Common myeloid progenitor, CD34-positive (primary cell): ENCODE measurements at places on chromosomes 7 and 10.

GRCh38 chr10:60352105-60352504, 37.6 kb downstream of the ANK3 start:
- no peak for DNase-seq

- DNase-seq, result peak; percentile 9
Observed at GRCh38 chr7:10475940-10476641, 497.6 kb upstream of the PHF14 start.

DNA sequence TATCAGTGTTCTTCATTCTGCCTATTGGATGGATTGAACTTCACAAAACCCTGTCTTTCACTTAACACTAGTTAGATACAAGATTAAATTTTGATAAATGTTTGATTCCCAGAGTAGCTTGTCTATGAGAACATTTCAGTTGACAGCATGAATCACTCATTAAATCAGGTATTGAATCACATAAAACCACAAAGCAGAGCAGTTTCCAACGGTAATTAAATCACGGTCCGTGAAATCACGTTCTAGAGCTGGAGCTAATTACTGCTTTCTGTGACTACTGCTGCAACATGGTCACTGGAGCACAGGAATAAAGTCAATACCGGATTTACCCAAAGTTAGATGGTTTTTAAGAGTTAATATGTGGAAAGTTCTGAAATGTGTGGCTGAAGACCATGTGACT, 257.8 kb upstream of the PCDH15 start:
- DNase-seq, result no peak

DNA sequence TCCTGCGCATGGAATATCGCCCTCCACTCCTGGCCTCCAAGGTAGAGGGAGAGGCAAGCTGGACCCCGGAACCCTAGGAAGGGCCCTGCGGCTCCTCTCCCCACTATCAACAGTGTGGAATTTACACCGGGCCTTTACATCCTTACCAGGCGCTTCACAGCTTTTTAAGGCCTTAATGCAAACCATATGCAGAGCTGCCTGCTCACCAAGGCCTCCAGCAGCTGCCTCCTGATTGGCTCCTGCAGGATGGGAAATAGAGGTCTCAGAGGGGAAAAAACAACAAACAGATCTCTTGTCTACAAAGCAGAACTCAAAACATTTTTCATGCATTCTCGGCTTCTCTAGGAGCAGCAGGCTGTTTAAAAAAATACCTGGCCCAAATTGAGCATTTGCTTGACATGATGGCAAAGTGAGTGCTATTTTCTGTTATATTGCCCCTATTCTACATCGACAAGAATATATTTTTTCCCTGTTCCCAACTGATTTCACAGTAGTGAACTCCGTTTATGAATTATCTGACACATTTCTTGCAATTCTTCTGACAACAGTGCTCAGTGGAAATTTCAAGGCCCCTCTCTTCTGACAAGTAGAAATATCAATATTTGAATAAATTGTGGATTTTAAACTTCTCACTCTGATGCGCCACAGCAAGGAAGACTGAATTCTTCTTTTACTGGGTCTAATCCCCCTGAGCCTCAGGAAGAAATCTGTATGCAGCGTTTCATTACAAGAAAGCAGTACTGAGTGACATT, 51.7 kb downstream of the EBF3 start:
- no peak for DNase-seq

DNA sequence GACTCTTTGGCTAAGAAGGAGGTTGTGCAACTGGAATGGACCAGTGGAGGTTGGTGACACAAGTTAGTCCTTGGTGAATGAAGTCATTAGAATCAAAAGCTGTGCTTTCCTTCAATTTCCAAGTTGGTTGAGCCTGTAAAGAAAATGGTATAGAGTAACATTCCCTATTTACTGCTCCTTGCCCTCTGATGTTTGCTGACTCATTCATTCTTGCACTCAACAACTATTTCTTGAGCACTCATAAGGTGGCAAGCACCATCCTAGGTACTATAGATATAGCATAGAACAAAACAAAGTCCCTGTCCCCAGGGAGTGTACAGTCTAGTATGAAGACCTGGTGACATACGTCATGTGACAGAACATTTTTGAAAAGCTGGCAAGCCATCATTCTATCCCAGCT, 118.9 kb upstream of the CCDC6 start:
- DNase-seq, result no peak

GRCh38 chr7:55109404-55110167, 90.8 kb downstream of the EGFR start:
- DNase-seq, result no peak

DNA sequence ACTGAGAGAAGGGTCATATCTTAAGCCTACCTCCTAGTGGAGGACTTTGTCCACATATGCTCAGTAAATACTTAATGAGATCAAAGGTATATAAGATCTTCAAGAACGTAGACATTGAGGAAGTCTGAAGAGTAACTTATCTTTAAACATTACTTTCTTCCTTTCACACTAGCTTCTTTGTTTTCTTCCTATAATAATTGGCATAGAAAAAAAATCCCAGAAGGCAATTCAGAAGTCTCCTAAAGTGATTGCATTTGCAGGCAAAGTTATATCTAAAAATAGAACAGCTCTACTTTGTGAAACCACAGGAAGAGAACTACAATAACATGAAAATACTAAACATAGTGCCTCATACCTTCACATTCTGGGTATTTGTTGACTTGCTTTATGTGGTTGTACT, 150.4 kb downstream of the PPP1R3A start:
- DNase-seq, result no peak

- no peak for DNase-seq
Observed at GRCh38 chr10:132710746-132711612, 75.0 kb downstream of the NKX6-2 start.

GRCh38 chr7:3162289-3162688, 118.6 kb upstream of the CARD11 start:
- DNase-seq, result peak; percentile 86

- no peak for DNase-seq
Observed at GRCh38 chr7:127556404-127556803, 29.0 kb downstream of the GCC1 start.

DNA sequence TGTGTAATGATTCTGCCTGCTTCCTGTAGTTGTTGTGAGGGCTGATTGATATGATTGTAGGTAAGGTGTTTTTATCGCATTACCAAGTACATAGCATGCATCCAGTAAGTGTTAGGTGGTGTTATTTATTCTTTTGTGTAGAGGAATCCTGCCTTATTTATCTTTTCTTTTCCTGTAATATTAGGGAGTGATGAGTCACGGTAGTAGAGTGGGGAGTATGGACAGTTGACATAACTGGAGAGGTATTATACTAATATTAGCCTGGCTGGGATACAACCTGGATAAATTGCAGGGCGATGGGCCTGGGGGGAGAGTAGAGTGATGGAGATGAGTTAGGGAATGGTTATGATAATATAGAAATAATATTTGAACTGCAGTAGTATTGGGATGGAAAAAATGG, 9.8 kb downstream of the SDK1 start:
- DNase-seq, result no peak

GRCh38 chr10:49012603-49013002, 73.0 kb upstream of the LRRC18 start:
- no peak for DNase-seq

DNA sequence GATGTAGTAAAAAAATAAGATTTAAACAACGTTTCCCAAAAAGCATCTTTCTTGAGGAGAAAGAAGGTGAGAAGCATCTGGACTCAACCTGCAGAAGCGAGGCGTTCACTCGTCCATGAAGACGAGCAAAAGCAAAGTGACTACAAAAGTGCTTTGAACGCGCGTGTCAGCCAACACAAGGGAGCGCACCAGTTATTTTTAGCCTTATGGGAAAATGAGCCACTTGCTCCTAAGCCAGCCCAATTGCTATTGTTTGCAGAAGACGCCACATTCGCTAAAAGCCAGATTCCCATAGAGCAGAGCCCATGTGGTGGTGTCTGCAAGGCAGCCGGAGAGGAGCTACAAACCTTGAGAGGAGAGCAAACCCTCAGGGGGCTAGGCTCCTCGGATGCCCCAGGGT, 122.5 kb downstream of the FAM53B start:
- DNase-seq, result no peak

GRCh38 chr10:61730671-61731070, 67.9 kb downstream of the CABCOCO1 start:
- DNase-seq, result no peak

DNA sequence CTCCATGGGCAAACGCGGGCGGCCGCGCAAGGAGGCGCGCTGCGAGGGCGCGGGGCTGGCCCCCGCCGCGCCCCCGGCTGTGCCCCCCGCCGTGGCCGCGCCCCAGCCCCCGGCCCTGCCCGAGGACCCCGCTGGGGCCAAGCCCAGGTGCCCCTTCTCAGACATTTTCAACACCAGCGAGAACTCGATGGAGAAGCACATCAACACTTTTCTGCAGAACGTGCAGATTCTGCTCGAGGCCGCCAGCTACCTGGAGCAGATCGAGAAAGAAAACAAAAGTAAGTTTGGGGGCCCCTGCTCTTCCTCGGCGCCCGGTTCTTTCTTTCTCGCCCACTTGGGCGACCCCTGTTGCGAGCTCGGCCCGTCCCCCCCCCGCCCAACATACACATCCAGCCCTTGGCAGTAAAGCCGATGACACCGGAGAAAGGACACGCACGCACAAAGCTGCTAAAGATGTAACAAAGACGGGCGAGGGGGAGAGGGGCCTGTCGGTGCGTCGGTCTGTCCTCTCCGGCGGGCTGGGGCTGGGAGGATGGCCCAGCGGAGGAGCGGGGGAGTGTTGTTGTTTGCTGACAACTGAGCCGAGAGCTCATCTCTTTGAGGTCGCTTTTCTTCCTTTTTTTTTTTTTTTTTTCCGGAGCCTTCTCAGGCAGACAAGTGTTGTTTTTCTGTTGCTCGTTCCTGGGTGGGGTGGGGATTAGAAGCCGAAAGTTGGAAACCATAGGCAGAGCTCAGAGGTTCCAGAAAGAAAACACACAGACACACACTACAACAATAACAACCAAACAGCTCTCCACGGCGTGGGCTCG, 604 bp downstream of the MXI1 start:
- peak; percentile 55 for DNase-seq

DNA sequence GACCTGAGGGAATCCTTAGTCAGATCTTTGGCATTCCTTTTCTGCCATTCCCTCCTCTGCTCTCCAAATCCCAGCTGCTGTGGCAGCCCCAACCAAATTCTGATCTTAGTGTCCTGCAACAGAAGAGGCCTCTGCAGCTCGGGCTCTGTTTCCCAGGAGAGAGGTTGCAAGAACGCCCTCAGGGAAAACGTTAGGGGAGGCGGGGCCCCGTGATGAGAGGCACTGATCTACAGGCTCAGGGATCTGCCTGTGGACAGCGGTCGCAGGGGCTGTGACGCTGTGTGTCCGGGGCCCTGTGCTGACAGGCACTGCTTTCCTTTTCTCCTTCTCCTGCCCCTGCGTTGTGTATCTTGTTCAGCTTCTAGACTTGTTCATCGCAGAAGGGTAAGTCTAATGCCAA, 57.3 kb upstream of the DPYSL4 start:
- DNase-seq, result no peak

DNA sequence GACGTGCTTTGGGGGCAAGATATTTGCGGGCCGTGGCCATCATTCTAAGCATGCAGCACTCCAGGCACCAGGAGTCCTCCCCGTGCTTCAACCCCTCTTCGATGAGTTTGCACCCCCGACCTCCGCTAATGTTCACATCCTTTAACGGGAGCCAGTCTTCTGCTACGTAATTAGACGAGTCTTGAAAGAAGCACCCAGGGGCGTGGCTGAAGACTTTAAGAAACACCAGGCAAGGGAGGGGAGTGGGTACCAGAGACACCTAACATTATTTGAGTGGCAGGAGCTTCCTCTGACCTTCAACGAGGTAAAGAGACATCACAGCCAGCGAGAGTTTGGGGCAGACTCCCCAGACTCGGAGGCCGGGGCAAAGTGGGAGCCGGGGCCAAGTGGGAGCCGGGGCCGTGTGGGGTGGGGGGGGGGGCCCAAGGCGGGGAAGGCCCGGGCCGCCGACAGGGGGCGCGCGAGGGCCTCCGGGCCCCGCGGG, 31.1 kb upstream of the TOMM7 start:
- DNase-seq, result peak; percentile 82

GRCh38 chr7:48872548-48872947, 51.8 kb upstream of the CDC14C start:
- DNase-seq, result no peak

DNA sequence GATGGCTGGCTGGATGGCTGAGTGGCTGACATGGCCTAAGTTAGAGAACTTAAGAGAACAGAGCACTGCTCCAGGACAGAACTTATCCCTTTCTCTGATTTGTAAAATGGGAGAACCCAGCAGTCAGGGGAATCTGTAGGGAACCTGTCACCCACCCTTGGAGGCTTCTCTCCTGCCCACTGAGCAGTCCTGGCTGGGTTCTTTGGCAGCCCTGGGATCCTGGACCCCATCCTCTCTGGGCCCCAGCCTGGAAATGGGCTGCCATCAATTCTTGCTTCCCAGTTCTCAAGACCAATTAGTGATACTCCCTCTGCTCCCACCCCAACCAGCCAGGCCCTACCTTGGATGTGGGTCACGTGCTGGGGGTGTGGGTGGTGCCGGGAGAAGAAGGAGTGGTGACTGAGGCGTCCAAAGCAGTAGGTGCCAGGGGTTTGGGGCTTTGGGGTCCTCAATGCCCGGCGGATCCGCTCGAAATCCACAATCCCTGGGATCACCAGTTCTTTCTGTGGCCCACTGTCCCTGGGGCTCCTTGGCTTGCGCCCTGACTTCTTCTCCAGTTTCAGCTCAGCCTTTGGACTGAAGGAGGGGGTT, 3.6 kb downstream of the TBATA start:
- no peak for DNase-seq

DNA sequence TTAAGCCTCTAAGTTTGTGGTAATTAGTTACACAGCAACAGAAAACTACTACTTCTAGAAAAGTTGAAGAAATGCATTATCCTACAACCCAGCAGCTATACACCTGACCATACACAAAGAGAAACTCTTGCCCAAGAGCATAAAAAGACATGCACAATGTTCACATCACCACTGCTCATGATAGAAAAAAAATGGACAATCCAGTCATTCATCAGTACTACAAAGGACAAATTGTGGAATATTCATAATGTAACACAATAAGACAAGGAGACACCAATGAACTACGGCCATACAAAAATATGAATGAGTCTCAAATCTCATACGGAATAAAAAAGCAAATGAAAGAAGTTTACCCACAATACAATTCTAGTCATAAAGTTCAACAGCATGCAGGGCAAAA, 87.4 kb downstream of the ZFAND4 start:
- DNase-seq, result no peak

DNA sequence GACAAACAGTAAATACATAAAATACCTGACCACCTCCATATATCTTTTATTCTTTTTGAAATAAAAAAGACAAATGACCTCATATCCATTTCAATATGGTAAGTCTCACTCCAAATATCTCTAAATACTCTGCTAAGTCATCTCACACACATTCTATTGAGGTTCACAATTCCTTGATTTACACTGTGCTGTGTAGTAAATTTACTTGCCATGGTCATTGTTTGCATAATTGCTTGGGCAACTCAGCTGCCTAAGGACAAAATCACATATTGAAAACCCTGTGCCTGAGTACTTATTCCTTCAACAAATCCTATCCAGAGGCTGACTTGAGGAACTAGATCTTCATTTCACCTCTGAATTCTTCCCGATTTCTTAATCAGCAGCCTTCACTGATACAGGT, 176.4 kb downstream of the THSD7A start:
- no peak for DNase-seq
